CD4-positive, alpha-beta T cell treated with Interleukin-15 for 4 hours (primary cell): ENCODE measurements at places on chromosomes 12 and 14.

GRCh38 chr14:29410581-29410980 lies 517.1 kb downstream of the PRKD1 start:
- no peak for DNase-seq

DNA sequence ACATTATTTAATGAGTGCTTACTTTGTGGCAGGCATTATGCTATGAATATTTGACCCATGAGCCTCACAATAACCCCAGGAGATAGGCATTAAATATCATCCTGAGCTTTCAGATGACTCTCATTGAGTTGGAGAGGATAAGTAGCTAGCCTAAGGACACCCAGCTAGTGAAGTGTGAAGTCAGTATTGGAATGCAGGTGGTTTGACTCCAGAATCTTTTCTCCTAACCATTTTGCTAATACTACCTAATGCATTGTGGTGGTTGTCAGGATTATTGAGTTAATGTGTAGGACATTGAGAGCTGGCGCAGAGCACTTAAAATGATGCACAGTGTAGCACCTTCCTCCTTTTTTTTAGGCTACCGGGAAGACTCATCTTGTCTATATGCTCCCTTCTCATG lies 3.8 kb upstream of the CDKL1 start:
- DNase-seq = no peak

GRCh38 chr14:103118663-103119404 lies 4.4 kb upstream of the TNFAIP2 start:
- peak; percentile 10 for DNase-seq

DNA sequence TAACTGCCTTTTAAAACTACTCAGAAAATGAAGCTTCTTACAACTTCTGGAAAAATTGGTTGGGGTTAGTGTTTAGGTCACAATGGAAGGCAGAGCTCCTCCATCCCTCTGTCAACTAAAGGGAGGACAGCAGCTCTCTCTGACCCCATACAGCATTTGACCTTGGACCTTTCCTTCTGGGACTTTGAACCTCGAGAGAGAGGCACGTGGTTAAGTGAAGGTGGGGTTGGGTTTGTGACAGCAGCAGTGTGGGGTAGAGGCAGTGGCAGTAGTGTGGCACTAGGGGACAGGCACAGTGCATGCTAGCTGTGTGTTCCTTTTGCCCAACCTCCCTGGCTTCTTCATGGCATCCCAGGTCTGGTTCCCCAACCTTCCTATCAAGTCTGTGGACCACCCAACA lies 9.4 kb upstream of the C12orf75 start:
- DNase-seq = peak; percentile 14

DNA sequence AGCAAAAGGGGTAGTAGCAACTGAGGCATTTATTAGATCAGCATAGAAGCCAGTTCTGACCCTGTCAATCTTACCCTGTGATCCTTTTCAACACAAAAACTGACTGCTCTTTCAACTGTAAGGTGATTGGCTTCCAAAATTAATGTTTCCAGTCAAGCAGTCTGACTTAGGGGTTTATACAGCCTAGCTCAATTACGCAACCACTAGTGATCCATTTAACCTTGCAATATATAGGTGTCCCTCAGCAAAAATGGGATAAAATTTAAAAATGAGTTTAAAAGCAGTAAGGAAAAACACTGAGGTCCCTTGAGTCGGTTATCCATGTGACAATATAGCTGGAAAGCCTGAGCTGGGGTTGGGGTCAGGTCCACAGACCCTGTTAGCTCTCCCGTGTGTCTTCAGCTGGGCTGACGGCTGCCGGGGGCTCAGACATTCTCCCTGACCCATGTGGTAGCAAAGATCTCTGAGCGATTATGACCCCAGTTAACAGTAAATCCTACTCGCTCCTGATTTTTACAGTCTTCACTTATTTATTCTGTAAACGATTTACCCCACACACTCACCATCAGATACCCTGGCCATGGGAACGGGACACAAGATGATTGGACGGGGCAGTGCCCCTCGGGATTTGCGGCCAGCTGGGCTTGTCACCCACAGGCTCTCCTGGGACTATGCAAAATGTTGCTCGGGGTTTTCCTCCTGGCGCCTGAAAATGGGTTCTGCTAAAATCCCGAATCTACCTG lies 16.6 kb downstream of the ADGRD1 start:
- no peak for DNase-seq

GRCh38 chr12:3520711-3521110 lies 29.7 kb downstream of the PRMT8 start:
- DNase-seq = no peak

DNA sequence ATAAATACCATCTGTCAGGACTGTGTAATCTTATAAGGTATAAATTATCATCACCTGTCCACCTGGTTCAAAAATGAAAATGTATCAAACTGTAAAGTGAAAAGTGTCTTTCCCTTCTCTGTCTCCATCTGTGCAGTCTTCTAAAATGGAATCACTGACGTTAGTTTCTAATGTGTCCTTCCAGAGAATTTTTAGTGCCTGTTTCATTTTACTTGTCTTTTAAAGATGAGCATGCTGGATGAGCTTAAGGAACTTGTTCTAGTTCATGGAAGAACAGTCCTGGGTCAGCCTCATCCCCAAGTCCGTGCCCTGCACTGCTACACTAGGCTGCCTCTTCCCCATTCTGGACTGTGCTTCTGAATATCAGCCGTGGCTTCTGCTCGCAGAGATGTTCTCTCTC lies 5.4 kb upstream of the NT5DC3 start:
- no peak for DNase-seq

DNA sequence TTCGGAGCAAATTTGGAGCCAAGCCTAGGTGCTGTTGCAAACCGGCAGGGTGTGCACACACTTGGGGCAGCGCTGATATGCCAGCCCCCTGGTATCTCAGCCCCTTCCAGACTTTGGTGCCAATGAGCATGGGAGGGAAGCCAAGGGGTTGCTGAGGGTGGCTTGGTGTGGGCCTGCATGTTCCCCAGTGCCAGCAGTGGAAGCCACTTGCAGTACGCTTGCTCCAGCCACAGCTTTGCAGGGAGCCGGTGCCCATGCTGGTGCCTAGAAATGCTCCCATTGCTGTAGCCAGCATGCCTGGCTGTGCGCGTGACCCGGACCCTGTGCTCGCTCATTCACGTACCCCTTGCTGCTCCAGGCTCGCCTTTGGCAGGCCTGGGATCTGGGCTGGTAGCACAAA lies 67.1 kb upstream of the DNM1L start:
- no peak for DNase-seq

DNA sequence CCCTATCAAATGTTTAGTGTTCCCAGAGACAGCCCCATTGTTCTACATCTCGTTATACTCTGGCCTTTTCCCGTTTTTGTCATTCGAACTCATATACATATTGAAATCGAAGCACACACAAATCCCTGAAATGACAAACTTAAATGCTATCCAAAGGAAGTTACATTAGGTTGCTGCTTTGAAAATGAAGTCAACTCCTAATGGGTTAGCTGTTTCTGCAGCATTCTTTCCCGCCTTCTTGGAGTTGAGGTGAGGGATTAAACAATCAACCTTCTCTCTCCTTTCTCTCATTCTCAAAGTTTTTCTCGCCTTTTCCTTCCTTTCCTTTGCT lies 642 bp upstream of the PHC1 start:
- no peak for DNase-seq

DNA sequence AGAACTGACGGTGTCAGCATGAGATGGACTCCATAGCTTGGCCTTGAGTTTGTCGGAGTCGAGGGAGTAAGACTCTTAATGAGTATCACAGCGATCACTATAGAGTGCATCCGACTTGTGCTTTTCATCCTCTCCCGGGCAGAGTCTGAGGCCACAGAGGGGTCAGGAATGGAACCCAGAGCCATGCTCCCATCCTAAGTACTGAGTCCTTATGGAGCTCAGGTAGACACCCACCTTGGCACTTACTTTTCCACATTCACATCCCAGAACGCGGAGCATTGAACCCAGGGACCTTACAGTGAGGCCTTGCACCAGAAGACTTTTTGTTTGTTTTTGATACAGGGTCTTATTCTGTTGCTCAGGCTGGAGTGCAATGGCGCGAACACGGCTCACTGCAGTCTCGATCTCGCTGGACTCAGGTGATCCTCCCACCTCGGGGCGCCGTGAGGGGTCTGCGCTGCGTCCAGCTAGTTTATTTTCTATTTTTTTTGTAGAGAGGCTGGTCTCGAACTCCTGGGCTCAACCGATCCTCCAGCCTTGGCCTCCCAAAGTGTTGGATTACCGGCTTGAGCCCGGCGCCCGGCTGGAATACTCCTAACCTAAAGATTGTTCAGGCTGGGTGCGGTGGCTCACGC lies 719 bp upstream of the SRSF9 start:
- peak; percentile 6 for DNase-seq

DNA sequence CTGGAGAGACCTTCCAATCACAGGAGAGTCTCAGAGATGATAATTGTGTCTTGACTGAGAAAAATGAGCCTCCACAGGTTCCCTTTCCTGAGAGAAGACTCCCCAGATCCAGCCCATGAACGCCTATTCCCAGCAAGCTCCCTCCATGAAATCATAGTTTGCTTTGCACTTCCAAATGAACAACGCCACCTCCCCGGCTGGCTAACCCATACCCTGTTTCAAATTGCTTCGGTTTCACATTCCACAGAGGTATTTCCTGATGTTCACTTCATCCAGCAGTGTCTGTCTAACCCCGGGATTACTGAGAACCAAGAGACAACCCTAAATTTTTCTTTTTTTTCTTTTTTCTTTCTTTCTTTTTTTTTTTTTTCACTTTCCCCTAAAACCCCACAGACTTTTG lies 124.1 kb upstream of the RFLNA start:
- DNase-seq = no peak

DNA sequence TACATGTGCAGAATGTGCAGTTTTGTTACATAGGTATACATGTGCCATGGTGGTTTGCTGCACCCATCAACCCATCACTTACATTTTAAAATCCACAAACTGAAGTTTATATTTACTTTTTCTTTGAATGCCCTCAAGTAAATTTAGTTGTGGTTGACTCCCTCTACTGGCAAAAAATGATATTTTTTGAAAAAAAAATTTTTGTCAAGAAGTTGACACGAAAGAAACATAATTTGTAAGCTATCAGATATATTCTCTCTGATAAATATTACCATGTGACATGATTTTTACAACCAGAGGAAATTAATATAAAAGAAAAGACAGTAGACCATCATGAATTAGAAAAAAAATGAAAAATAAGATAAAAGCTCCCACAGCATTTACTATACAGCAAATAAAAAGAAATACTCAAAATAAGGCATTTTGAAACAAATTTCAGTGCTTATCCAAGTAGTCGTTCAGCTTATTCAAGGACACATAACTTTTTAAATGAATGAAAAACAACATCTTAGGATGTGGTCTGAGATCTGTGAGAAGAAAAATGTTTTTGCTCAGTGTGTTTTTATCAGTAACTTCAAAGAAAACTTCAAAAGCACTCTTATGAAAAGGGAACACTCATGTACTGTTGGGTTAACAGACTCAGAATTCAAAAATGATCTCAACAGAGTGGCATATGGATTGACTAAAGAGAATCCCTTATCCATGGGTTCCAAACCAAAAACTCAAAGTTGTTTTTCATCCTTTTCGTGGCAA lies 30.0 kb upstream of the GRIP1 start:
- peak; percentile 10 for DNase-seq

- no peak for DNase-seq
These were observed 101.3 kb downstream of the LGMN start for GRCh38 chr14:92646952-92647796.

- DNase-seq = no peak
These were observed 444.0 kb upstream of the FLRT2 start for GRCh38 chr14:85085981-85086380.

- DNase-seq = peak; percentile 58
These were observed 151.6 kb upstream of the OR4E1 start for GRCh38 chr14:21825149-21825743.

DNA sequence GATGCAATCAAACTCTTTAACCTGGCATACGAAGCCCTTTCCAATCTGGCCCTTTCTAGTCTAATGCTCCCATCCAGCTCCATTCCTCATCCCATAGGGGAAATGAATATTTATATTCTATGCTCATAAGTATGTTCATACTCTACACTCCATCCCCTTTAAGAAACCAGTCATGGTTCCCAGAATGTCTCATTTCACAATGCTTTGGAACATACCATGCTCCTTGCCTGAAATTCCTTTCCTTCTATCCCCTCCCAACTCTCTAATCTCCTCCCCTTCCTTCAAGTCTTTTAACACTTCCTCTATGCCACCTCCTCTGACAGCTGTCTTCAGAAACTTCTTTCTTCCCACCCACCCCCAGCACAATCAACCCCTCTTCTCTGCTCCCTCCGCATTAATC lies 207.0 kb upstream of the CAND1 start:
- DNase-seq = no peak

- peak; percentile 31 for DNase-seq
These were observed at the start of gene ALDH1L2 for GRCh38 chr12:105084251-105085250. Gene ALDH1L2 (minus strand): TSS chr12:105084458. CDS start chr12:105084436, 22 bp downstream.

GRCh38 chr12:102514696-102515095 lies 34.3 kb upstream of the IGF1 start:
- no peak for DNase-seq

DNA sequence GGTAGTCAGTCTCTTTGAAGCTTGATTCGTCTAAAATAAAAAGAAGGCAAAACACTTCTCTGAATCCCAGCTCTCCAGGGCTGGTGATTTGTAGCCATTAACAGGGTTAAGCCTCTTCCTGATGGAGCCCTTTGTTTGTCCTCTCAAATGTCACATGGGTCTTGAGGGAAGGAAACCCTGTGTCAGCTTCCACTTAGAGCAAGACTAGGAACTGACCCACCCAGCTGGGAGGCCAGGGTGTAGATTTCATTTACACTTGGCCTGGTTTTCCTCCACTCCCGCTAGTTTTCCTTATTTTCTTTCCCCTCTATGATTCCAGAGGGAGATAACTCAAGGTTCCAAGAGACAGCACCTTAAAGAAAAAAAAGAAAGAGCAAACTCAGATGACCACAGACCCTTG lies 230.5 kb upstream of the EGLN3 start:
- no peak for DNase-seq

DNA sequence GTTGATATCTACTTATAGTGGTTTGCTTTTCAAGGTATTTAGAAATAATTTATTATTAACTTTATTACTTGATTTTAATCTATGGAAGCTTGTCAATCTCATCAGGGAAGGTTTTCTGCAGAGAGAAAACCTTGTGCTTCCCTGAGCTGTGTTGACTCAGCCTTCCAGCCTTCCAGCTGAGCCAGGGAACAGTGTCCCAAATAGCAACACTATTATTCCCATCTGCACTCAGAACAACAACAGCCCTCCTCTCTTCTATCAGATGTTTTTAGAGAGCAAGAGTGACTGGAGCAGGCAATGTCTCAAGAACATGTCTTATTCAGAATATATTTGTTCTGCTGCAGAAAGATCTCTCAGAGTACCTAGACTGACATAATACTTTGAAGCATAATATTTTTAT lies 389.9 kb upstream of the GARIN6 start:
- no peak for DNase-seq

DNA sequence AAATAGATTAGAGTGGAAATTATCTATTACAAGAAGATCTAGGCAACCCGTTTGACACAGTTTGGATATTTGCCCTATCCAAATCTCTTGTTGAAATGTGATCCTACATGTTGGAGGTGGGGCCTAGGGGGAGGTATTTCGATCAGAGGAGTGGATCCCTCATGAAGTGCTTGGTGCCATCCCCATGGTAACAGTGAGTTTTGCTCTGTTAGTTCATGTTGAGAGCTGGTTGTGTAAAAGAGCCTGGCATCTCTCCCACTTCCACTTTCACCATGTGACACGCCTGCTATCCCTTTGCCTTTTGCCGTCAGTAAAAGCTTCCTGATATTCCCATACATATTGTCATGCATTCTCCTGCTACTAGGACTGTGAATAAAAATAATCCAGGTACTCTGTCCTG lies 66.4 kb upstream of the FLRT2 start:
- DNase-seq = no peak

- DNase-seq = no peak
These were observed 923 bp downstream of the STAT2 start for GRCh38 chr12:56358836-56359532.
